NCI-H69 (cell line): ENCODE measurements at places on chromosomes 2 and 18.

DNA sequence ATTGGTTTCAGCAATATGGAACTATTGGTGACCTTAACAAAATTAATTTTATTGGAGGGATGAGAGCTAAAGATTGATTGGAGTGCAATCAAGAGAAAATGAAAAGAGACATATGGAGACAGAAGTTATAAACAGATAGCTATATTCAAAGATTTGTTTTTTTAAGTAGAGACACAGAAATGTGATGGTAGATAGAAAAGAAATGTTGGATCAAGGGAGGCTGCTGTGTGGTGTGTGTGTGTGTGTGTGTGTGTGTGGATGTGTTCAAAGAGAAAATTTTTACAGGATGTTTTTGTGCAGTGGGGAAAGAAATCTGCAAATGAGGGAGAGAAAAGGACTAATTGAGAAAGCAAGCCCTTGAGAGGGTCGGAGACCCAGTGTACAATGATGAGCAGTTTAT is 249.5 kb upstream of the SPHKAP start:
- no peak for DNase-seq

DNA sequence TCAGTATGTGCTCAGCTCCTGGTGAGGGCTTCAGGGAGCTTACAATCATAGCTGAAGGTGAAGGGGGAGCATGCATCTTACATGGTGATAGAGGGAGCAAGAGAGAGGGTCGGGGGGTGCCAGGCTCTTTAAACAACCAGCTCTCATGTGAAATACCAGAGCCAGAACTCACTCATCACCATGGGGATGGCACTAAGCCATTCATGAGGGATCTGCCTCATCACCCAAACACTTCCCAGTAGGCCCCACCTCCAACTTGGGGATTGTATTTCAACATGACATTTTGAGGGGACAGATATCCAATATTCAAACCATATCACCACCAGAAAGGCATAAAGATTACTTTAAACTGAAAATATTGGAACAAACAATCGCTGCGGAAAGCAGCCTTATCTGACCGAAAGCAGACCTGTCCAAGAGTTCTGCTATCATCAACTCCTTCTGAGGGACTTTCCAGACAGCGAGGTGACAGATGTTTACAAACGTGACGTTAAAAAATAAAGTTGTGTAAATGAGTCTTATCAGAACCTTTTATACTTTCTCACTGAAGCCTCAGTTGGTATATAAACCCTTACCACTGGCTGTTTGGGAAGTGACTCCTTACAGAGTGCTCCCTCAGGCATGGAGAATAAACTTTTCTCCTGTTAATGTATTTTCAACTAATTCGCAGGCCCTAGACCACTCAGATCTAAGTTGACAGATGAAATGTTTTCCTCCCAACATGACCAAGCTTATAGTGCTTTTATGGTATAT is 35.5 kb upstream of the PTH2R start:
- DNase-seq: no peak

- no peak for DNase-seq
Measured at GRCh38 chr2:216002101-216002678, 11.2 kb downstream of the MREG start.

DNA sequence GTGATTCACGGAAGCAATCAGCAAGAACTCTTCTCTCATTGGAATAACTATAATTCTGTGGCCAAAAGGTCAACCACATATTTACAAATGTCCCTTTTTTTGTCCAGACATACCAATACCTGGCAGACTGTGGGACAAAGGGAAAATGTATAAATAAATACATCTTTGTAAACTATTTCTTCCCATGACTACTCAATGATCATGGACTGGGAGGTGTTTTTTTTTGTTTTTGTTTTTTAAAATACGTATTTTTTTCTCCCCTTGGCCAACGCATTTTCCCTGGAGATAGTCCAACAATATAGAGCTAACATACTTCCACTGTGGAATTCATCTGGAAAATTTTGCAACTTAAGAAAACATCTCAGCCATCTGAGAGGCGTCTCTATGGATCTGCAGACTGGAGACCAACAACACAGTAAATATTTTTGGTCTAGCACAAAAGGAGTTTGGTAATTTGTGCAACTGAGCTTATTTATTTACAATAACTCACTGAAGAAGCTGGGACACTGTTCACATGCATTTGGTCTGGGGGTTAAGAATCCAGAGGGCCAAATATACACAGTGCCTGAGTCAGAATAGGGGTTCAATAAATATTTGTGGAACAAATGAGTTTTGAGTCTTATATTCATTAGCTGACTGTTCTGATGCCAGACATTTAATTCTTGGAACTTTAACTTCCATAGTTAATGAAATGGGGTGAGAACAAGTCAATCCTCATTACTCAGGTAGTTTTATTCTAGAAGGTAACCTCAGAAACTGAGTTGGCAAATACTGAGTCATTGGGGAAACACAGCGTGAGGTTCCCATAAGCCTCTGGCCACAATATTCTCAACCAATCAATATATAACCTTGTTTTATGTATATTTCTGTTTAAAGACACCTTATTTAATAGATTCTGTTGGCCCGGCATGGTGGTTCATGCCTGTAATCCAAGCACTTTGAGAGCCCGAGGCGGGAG is 36.2 kb downstream of the CCBE1 start:
- DNase-seq: no peak

- no peak for DNase-seq
Measured at GRCh38 chr2:149924028-149924427, 336.5 kb upstream of the MMADHC start.

GRCh38 chr2:182826064-182826463 is 40.4 kb downstream of the FRZB start:
- DNase-seq: peak; percentile 66

DNA sequence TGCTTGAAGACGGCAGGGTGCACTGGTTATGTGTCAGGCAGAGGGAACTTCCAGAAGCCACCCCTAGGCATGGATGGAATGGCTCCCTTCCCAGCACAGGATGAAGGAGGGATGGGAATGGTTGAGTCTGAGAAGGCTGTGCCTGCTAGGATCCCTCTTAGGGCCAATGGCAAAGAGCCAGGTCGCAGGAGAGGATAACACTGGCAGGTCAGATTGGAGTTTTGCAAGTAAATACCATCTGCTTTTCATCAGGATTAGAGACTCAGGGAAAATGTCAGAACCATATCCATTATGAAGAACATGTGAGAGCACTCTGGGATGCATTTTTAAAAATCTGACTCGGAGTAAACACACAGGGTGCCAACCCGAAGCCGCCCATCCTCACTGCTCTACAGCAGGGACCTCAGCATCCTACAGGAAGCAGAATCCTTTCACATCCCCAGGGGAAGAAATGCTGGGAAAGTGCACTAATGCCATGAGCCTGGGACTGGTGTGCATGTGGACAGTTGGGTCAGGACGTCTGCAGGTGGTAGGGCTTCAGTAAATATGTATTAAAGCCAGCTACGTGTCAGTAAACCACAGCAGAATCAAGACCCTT is 139.9 kb downstream of the MYT1L start:
- peak; percentile 15 for DNase-seq

- no peak for DNase-seq
Measured at GRCh38 chr18:26646901-26647300, 98.5 kb upstream of the KCTD1 start.

DNA sequence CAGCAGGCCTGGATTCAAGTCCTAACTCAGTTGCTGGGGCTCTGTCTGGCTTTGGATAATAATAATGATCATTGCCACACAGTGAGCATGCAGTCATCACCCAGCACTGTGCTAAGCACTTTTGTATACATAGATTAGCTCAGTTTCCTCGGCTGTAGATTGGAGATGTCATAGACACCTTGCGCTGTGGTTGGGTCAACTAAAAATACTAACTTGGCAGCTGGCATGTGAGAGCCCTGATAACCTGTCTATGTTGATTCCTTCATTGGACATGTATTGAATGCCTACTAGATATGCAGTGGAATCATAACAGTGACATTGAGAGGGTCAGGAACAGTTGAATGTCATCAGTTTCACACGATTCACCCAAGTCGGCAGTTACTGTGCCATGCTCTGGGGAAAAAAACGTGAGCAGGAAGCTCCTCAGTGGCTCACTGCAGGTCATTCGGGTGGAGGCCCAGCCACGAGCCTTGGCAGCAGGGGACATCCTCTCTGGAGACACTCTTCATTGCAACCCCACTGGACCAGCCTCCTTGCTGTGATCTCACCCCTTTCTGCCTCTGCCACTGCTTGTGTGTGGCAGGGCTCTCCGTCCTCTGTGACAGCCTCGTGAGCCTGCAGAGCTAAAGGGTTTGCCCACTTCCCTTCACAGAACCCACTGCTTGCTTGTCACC is 85.3 kb downstream of the NPAS2 start:
- no peak for DNase-seq

DNA sequence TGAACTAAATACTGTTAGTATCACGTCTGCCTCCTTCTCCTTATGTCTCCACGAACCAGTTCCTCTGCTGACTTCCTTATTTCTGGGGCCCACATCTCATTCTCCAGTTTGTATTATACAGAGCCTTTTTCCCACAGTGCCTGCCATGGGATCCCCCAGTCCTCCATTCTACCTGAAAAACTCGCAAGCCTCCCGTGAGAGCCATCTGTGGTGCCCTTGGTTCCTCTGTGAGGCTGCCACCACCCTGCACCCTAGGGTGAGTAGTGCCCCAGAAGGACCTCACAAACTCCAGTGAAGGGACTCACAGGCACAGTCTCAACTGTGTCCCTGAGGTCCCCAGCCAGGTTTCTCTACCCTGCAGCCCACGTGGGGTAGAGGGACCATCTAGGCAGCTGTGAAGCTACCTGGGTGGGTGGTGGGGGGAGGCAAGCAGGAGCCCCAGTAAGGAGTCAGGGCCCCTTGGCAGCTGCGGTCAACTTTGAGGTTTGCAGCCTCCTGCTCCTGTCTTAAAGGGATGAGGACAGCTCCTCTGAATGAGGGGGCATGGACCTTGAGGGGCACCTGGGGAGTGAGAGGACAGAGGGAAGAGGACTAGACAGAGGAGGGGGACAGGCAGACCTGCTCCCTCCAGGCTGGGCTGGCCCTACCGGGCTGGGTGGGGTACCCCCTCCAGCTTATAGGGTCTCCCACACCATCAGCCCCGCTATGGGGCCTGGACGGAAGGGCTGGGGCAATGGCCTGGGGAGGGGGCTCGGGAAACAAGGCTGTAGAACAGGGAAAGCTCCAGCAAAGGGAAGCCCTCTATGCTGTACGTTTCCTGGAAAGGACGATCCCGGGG is 1.0 kb downstream of the PSTPIP2 start:
- DNase-seq: peak; percentile 43

- DNase-seq: no peak
Measured at GRCh38 chr2:3462493-3463104, 56.7 kb downstream of the ADI1 start.

- no peak for DNase-seq
Measured at GRCh38 chr2:141348481-141348880, 782.3 kb downstream of the LRP1B start.

- DNase-seq: peak; percentile 60
Measured at GRCh38 chr18:21997207-21998143, 171.9 kb upstream of the GATA6 start.

GRCh38 chr2:134774786-134775641 is 56.2 kb upstream of the TMEM163 start:
- DNase-seq: peak; percentile 88

GRCh38 chr18:25669741-25670140 is 317.8 kb upstream of the ZNF521 start:
- no peak for DNase-seq

- DNase-seq: no peak
Measured at GRCh38 chr2:218814540-218815243, 16.9 kb downstream of the PRKAG3 start.

DNA sequence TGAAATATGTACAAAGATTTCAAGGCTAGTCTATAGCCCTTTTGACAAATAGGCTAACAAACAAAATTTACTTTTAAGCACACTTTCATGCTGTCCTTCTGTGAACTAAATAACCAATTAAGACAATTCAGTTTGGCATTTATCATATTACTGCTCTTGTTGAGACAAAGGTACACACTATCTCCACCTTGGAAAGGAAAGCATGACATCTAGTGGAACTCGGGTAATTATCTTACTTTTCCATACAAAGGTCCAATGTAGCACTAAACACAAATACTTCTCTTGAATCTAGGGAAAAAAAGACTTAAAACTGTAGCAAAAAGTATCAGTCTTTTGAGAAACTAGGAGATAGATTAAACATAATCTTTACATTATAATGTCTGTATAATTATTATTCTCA is 125.0 kb upstream of the CD226 start:
- DNase-seq: peak; percentile 61

- peak; percentile 45 for DNase-seq
Measured at GRCh38 chr2:44616667-44617155, 255.0 kb downstream of the CAMKMT start.

- no peak for DNase-seq
Measured at GRCh38 chr2:24945907-24946306, 25.8 kb downstream of the DNAJC27 start.
